Activated CD4-positive, alpha-beta memory T cell treated with anti-CD3 and anti-CD28 coated beads for 36 hours (primary cell): ENCODE measurements at places on chromosomes 13 and 19.

- no peak for DNase-seq
Observed at GRCh38 chr13:111916201-111916600, 150.7 kb upstream of the SOX1 start.

DNA sequence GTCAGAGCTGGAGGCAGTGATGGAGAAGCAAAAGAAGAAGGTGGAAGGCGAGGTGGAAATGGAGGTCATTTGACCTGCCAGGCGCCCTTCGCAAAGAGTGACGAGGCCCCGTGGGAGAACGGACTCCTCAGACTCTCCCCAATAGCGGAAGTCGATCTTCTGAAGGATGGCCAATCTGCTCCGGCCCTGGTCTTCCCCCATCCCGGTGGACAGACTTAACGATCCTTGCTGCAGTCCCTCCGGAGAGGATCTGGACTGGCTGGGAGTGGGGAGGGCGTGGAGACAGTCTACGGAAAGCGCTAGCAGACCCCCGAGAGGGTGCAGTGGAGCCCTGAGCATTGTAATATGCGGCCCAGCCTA is 11.9 kb downstream of the EPS8L1 start:
- no peak for DNase-seq

DNA sequence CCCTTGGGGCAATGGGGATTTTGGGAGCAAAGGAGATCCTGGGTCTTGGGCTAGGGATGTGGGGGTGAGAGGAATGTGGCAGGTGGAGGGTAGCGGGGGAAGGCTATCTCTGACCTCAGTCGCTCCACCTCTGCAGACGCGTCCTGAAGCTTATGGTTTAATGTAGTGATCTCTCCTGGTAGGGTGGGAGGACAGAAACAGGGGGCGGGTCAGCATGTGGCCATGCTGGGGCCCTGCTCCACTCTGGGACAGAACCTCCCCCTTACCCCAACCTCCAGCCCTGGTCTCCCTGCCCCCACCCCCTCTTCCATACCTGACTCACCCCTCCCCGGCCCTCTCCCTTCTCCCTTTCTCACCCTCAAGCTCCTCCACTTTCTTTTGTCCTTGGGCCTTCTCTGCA is 1.4 kb downstream of the BST2 start:
- peak; percentile 33 for DNase-seq

DNA sequence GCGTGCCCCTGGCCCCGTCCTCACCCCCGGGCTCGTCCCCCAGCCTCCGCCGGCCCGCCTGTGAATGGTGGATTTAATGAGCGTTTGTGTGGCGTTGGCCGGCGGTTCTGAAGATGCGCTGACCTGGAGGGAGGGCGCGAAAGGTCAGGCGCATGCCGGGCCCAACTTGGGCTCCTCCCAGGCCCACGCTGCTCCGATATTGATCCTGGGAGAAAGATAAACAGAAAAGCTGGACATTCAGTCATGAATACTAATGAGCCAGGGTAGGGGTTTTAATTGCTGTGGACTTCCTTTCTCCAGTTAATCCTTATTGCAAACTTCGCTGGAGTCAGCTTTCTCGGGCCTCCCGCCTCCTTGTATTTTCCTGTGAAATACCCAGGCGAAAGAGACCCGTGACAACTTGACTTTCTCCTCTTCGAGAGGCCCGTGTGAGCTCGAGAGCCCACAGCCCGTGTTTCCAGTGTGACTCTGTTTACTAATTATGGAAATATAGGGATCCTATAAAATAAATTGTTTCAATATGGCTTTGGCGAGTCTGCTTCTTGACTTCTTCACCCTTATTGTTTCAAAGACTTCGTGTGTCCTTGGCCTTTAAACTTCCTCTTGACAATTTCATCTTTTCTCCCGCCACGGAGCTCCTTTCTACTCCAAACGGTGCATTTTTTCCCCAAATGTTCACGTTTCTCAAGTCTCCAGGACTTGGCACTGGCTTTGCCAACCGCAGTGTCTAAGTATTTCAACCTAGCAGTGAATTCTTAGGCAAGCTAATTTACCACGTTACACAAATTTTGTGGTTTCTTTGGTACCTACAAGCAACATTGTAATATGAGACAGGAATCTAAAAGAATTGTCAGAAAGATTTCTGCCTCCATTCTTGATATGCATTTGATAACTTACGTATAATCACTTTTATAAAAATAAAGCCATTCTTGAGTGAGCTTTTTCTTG is 10.5 kb downstream of the ZIC2 start:
- no peak for DNase-seq
